ENCODE measurements at places on chromosomes 5 and 9.

DNA sequence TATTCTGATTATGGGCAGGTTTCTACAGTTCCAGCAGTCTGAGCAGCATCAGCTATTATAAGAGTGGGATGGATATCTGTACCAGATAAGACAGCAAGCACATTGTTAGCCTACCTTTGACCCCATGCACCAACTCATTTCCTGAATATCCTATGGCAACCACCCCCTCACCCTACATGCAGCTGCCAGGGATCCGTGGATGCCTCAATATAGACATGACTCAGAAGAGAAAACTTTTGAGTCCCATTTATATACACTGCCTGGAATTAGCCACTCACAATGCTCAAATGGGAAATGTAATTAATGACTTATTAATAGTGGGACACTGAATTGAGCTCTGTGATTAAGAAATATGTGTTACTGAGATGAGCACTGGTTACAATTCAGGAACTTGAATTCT is 124.4 kb downstream of the SSBP2 start:
- DNase-seq = no peak

DNA sequence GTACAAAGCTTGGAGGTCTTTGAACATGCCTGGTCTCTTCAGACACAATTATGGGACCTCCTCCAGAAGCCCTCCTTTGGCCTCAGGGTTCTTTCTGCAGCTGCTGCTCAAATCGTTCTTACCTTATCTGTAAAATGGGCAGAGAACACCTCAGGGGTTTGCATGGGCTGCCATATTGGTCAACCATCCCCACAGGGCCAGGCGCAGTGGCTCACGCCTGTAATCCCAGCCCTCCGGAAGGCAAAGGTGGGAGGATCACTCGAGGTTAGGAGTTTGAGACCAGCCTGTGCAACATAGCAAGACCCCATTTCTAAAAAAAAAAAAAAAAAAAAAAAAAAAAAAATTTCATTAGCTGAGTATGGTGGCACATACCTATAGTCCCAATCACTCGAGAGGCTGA is 29.1 kb upstream of the TCF7 start:
- DNase-seq = no peak

DNA sequence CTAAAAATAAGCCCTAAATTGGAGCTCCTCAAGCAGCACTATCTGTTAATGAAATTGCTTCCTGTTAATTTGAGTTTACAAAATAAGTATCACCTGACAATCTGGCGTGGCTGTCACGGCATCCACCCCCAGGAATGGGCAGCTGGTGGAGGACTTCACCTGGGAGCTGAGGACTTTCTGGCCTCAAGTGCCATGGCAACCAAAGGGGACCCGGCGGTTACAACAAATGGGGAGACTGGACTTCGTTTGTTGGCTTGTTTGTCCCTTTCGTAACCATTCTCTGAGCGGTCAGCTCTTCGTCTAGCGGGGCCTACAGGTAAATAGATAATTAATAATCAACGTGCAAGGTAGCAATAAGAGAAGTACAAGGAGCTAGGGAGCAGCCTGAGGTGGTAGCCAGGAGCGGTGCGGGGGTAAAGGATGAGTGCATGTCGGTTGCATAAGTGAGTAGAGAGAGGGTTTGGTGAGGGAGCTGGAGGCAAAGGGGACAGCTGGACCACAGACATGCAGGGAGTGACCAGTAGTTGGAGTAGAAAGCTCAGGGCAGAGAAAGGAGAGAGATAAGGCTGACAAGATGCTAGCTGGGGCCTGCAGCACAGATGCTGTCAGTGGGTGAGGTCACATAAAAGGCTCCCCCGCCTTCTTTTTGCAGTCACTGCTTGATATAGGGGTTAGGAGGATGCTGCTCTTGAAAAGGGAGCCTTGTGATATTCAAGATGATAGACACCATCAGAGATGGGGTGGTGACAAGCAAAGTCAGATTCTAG is 62.5 kb downstream of the HSPA4 start:
- no peak for DNase-seq

- no peak for DNase-seq
Observed at GRCh38 chr5:170562875-170563228, 59.0 kb downstream of the KCNIP1 start.

GRCh38 chr9:122918310-122918709 is 5.2 kb upstream of the ZBTB6 start:
- DNase-seq = no peak

DNA sequence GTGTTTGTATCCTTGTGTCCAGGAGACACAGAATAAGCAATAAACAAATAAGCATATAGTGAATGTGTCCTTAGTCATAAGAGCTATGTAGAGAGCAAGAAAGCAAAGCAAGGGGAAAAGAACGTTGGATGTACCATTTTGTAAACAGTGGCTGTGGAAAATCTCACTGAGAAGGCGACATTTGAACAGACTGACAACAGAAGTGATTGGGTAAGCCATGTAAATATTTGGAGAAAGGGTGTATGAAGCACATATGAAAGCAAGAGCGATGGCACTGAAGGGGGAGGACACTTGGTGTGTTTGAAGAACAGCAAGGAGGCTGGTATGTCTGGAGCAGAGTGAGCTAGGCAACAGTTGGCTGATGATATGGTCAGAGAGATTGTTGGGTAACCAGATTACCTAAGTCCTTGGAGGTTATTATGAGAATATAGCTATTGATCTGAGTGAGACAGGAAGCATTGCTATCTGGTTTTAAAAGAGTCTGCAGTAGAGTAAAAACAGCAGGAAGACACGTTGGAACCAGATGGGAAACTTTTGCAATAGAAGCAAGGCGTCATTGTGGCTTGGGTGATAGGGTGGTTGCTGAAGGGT is 115.5 kb upstream of the IL7R start:
- no peak for DNase-seq

- no peak for DNase-seq
Observed at GRCh38 chr5:180487556-180487955, 6.6 kb upstream of the CNOT6 start.

- DNase-seq = no peak
Observed at GRCh38 chr5:143318833-143319232, 84.7 kb downstream of the NR3C1 start.

- no peak for DNase-seq
Observed at GRCh38 chr9:121862371-121863332, 211.2 kb downstream of the DAB2IP start.

DNA sequence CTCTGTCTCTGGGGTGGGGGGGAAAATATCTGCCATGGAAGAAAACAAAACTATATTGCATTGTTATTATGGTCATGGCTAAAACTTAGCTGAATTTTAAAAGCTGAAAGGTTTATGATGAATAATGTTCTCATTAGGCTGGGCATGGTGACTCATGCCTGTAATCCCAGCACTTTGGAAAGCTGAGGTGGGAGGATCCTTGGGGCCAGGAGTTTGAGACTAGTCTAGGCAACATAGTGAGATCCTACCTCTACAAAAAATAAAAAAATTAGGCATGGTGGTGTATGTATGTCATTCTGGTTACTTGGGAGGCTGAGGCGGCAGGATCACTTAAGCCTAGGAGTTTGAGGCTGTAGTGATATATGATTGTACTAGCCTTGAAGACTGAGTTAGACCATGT is 44.5 kb downstream of the IPO11 start:
- DNase-seq = no peak

DNA sequence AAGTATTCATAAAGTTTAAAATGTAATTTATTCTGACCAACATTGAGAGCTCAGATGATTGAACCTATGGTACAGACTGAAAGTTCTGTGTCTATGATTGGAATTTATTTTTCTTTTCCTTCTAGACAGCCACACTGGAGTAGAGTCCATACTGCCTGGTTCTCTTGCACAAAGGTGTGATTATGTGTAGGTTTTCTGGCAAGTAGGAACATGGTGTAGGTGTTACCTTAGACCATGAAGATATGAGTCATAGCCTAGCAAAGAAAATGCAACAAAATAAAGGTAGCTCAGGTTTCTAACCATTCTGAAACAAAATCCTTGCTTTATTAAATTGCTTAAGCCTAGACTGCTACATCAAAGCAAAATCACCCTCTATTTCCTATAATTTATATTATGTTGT is 143.4 kb downstream of the CDH12 start:
- no peak for DNase-seq
